ENCODE measurements at places on chromosomes 2 and 18.
A peak's percentile ranks its signal among the peaks of the same experiment; 100 is the strongest.

GRCh38 chr2:98378901-98379300 is 32.6 kb downstream of the CNGA3 start:
- DNase-seq, result peak; percentile 59

GRCh38 chr2:70767079-70767698 is 811 bp downstream of the ADD2 start:
- DNase-seq, result no peak

DNA sequence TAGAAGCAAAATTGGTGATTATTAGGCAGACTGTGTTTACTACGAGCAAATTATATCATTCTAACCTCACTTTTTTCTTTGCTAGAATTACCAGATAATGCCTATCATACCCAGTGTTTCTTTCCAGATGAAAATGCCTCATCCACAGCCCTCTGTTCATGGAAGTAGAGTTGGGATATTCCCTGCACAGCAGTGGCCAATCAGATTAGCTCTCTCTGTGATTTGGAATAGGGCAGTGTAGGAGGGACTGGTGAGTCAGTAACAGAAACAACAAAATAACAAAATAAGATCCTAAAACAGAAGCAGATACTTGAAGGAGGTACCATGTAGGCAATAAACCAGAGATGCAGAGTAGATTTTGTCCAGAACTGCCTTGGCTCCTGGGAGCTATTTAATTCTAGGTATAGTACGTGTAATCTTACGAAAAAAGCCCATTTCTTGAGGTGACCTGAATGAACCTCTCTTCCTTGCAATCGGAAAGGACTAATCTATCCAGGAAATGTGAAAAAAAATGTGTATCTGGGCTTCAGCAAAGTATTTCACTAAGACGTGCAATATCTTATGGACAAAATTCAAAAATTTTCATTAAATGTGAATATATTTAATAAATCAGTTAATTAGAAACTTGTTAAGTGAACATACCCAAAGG is 18.4 kb upstream of the TMEM17 start:
- no peak for DNase-seq

- DNase-seq, result no peak
Observed at GRCh38 chr18:43760010-43760409, 482.7 kb upstream of the SYT4 start.

- DNase-seq, result peak; percentile 54
Observed at GRCh38 chr2:166170356-166170755, 42.5 kb upstream of the SCN1A start.

DNA sequence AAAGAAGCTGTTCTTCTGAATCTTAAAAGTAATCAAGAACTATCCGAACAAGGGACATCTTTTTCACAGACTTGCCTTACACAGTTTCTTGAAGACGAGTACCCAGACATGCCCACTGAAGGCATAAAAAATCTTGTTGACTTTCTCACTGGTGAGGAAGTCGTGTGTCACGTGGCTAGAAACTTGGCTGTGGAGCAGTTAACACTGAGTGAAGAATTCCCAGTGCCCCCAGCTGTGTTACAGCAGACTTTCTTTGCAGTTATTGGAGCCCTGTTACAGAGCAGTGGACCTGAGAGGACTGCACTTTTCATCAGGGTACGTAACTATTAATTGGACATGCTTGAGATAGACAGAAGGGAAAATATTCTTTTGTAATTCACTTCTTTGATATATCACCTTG is 2.4 kb downstream of the MRPL44 start:
- peak; percentile 28 for DNase-seq

DNA sequence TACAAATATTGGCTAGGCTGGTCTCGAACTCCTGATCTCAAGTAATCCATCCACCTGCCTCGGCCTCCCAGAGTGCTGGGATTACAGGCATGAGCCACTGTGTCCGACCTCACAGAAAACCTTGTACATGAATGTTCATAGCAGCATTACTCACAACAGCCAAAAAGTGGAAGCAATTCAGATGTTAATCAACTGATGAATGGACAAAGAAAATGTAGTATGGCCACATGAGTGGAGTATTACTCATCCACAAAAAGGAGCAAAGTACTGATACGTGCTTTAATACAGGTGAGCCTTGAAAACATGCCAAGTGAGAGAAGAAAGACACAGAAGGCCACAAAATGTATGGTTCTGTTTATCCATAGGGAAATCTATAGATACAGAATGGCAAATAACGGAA is 20.6 kb downstream of the CEP192 start:
- DNase-seq, result peak; percentile 4

DNA sequence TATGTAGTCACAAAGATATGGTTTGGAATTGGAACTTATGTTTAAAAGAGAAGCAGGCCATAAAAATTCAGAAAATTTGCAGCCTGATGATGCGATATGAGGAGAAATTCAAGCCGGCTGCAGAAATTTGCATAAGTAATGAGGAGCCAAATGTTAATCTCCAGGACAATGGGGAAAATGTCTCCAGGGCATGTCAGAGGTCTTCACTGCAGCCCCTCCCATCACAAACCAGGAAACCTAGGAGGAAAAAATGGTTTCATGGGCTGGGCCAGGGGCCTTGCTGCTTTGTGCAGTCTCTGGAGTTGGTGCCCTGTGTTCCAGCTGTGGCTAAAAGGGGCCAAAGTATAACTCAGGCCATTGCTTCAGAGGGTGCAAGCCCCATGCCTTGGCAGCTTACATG is 28.4 kb downstream of the TACR1 start:
- no peak for DNase-seq

- no peak for DNase-seq
Observed at GRCh38 chr18:63992751-63993150, 22.9 kb downstream of the SERPINB8 start.

DNA sequence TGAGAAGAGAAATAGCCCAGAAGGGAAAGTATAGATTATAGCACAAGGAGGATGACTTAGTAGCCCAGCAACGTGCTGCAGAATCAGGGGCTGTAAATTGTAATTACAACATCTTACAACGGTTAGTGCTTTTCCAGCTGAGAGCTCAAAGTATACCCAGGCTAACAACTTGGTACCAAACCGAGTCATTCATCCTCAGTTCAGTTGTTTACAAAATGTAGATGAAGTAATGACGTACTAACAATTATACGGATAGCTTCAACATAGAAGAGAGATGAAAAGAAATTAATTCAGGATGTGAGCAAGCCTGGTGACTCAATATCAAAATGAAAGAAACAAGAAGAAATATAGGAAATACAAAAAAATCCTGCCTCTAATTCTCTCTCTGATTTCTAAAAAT is 99.2 kb downstream of the DYNAP start:
- peak; percentile 56 for DNase-seq

GRCh38 chr18:10420561-10421352 is 33.7 kb upstream of the APCDD1 start:
- DNase-seq, result peak; percentile 95

- no peak for DNase-seq
Observed at GRCh38 chr18:65093346-65093745, 657.5 kb upstream of the CDH7 start.

- DNase-seq, result no peak
Observed at GRCh38 chr18:8548186-8548585, 61.1 kb upstream of the RAB12 start.

GRCh38 chr2:159219394-159219998 is 67.0 kb downstream of the WDSUB1 start:
- no peak for DNase-seq

DNA sequence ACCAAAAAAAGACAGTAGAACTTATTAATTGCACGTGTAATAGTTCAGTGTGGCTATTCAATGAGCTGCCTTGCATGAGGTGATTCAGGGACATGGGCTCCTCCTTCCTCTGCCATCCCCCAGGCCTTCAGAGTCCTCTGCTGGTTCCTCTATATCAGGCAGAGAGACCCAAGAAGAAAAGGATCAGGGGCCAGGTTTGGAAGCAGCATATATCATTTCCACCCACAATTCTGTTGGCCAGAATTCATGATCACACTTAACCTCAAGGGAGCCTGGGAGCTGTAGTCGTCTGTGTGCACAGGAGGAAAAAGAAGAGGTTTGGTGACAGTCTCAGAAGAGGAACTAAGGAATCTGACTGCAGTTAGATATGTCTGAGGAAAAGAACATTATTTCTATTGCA is 114.0 kb upstream of the GLS start:
- no peak for DNase-seq

DNA sequence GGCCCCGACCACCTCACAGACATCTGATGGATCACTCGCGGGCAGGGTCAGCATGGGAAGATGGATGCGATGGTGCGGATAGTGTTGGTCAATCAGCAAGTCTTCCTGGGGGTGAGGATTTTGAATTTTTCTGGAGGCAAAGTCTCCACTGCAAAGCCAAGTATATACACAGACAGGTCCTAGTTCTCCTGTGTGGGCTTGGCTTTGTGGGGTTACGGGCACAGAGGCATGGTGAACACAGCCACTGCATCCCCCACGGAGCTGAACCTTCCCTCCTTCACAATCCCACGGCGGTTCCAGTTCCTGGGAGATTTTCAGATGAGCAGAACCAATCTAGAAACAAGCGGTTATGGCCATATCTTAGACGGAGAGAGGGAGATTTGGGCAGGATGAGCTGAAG is 35.8 kb downstream of the CNGA3 start:
- DNase-seq, result no peak

DNA sequence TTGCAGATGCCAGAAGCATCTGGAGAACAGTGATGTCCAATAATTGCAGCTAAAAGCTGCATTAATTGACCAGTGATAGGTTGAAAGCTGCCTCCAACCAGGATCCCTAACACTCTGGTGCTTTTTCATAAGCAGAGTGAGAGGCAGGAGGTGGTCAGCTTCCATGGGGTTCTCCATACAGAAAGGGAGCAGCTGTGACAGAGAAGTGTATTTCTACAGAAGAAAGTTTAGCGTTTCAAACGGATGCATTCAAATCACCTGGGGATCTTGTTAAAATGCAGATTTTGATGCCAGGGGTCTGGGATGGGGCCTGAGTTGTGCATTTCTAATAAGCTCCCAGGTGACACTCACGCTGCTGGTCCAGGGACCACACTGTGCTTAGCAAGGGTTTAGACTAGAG is 216.5 kb upstream of the NRP2 start:
- DNase-seq, result no peak

GRCh38 chr2:46388881-46389280 is 90.5 kb upstream of the TMEM247 start:
- no peak for DNase-seq

DNA sequence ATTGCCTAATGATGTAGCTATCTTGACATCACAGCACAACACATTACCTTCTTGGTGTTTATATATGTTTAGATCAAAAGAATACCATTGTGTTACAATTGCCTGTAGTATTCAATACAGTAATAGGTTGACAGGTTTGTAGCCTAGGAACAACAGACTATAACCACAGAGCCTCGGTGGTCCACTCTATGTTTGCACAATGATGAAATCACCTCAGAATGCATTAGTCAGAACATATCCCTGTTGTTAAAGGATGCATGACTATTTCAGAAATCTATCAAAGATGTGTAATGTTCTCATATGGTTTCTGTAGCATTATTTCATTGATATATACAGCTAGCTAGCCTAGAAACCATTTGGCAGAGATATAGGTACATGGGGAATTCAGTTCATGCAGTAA is 8.9 kb downstream of the METTL5 start:
- DNase-seq, result peak; percentile 49

DNA sequence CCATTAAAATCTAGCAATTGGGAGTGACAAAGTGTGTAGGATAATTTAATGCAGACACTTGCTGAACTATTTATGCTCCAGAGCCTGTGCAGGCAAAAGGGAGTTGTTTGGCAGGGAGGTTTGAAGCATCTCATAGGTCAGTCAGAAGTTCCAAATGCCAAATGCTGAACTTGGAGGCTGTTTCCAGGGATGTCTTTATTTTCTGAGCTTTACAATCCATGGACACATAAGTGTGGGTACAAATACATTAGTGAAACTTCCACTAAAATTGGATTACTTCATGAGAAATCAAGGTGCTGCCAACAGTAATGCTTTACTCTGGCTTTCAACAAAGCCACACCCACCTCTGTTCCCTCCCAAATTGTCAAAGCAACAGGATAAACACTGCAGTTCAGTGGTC is 422.1 kb upstream of the SETBP1 start:
- no peak for DNase-seq

DNA sequence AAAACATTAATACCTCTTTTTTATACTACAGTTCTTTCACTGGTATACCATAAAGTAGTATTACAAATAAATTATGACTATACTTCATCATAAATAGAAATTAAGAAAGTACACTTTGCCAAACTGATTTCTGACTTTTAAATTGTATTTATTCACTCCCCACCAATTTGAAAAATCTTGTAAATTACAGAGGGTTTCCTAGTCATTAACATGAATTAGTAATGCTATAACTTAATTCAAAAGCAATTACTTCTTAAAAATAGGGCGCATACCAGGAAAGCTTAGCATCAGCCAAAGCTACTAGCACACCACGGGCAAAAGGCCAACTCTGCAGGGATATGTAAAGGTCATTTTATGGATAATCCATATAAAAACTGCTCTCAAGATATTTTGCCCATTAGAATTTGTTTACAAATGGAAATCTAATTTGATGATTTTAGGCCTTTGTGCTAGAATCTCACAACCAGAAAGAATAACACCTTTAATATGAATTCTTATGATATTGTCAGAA is 142.3 kb downstream of the PIGN start:
- DNase-seq, result peak; percentile 25

DNA sequence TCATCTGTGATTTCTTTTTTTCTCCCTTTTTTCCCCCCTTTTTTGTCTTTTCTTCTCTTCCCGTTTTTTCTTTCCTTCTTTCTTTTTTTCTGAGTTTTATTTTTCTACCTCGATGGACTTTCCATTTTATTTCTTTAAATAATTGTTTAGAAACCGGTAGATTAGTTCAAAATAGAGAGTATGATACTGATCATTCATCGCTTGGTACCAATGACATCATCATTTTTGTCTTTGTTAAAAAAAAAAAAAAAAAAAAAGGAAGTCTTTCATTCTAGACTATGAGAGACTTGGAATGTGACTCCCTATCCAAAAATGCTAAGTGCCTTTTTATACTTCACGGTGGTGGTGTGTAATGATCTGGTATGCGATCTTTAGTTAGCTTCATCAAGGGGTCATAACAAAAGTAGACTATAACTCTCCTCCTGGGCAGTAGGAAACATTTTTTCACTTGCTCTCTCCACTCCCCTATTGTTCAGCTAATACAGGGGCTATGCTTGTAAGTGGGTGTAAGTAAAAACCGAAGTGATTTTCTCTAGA is 1517.5 kb upstream of the ZEB2 start:
- peak; percentile 84 for DNase-seq

DNA sequence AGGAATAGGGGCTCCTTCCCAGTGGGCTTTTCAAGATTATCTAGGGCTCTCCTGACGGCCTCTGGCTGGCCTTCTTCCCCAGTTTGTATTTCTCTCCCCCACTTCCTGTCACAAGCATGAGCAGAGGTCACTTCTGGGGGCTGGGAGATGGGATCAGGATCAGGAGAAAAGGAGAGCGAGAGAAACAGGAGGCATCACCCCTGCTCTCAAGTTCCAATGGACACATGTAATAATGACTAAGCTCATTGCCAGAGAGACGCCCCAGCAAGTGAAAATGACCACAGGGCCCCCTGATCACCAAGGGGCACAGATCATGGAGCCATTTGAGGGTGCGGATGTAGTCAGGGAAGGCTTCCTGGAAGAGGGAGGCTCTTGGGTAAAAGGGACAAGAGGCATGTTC is 92.1 kb downstream of the SMAD7 start:
- DNase-seq, result no peak

GRCh38 chr2:71897137-71897480 is 250.6 kb downstream of the CYP26B1 start:
- DNase-seq, result no peak

GRCh38 chr2:127647242-127648190 is 1.6 kb downstream of the GPR17 start:
- no peak for DNase-seq

GRCh38 chr18:47936952-47937351 is 6.5 kb upstream of the SMAD2 start:
- no peak for DNase-seq
